Spleen (tissue), 13 donors: ENCODE measurements at places on chromosomes 2 and 18.

GRCh38 chr2:119718501-119719260 lies 39.7 kb downstream of the TMEM177 start:
- DNase-seq, result peak; percentile 23

- DNase-seq, result no peak
Measured at GRCh38 chr2:9364791-9365497, 58.4 kb downstream of the ITGB1BP1 start.

- DNase-seq, result no peak
Measured at GRCh38 chr18:67074309-67074708, 442.2 kb downstream of the DSEL start.

DNA sequence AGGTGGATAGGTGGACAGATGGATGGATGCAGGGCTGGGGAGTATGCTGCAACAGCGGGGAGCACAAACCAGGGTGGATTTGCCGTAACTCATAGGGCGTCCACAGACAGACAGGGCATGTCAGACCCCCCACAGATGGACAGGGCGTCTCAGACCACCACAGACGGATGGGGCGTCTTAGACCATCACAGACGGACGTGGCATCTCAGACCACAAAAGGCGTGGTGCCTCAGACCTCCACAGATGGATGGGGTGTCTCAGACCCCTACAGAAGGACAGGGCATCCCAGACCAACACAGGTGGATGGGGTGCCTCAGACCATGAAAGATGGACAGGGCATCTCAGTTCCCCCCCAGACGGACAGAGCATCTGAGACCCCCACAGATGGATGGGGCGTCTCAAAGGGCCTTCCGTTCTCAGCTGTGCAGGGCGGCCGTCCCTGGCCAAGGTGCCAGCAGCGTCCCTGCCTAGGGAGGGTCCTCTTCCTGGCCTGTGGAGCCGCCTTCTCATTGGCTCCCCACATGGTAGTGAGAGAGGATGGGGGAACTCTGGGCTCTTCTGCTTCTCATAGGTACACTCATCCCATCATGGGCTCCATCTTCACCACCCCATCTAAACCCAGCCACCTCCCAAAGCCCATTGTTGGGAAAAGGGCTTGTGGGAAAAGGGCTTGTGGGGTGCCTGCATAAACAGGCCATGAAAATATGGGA lies 2.1 kb downstream of the ANKMY1 start:
- no peak for DNase-seq

DNA sequence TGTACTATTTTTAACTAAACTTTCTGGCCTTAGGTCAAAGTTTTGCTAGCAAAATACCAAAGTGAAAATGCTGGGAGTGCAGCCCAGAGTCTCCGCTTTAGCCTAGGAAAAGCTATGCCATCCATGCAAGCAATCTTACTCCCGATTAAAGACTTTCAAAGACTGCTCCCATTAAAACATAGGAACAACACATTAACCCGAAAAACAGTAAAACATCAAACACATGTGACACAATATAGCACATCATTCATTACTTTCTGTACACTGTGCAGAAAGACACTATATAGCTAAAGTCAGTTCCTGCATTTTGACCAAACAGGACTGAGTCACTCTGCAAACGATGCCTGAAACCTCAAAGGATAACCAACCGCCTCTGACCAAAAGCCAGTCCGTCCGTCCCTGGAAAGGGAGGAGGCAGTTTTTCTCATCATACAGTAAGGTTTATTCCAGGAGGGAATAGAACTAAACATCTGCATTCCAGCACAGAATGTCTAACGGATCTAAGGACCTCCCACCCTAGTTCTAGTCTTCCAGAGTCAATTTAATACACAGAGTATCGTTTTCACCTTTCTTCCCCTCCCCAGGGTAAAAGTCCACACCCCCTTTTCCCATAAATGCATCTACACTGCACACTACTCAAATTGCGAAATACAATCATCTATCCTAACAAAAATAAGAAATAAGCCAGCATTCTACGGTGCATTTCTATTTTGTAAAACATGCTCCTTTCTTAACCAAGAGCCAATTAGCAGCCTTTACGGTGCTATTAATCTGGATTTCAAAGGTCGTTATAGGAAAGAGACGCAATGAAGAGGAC lies 1.7 kb downstream of the ROCK2 start:
- DNase-seq, result no peak

- DNase-seq, result no peak
Measured at GRCh38 chr2:24874035-24874434, 46.0 kb downstream of the ADCY3 start.

DNA sequence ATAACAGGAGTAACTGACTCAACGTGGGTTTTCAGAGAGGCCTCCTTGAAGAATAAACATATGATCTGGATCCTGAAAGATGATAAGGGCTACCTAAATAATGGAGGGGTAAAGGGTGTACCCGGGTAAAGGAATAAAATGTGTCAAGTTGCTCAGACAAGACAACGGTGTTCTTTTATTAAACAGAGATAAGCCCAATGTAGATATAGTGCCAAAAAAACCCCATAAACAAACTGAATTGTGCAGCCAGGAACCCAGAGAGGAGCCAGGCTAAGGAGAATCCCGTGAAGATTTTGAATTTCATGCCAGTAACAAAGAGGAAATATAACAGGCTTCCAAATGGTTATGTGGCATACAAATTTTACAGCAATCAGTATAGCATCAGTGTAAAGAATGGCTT lies 618.2 kb downstream of the CPS1 start:
- no peak for DNase-seq

- no peak for DNase-seq
Measured at GRCh38 chr2:237184919-237185552, 99.3 kb downstream of the COPS8 start.

DNA sequence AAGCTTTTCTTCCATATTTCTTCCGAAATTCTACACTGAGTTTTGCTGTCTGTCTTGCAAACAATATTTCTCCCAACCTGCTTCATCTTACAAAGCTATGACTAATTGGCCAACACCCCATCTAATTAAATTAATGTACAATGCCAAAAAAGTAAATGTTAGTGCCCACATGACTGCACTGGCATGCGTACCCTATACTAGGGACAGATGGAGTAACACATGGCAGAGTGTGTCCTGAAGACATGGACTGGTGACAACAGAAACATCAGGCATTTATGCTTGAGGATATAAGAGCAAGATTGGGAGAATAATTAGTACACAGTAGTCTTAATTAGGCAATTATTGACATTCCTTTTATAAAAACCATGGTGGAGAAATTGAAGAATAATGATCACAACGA lies 66.8 kb downstream of the MREG start:
- no peak for DNase-seq

GRCh38 chr2:174967691-174968260 lies 37.4 kb downstream of the CHN1 start:
- DNase-seq, result no peak

GRCh38 chr2:162226836-162227235 lies 16.4 kb downstream of the FAP start:
- no peak for DNase-seq

GRCh38 chr2:151765760-151766410 lies 31.6 kb upstream of the NEB start:
- peak; percentile 87 for DNase-seq

GRCh38 chr18:46481847-46482245 lies 175.2 kb downstream of the LOXHD1 start:
- no peak for DNase-seq

DNA sequence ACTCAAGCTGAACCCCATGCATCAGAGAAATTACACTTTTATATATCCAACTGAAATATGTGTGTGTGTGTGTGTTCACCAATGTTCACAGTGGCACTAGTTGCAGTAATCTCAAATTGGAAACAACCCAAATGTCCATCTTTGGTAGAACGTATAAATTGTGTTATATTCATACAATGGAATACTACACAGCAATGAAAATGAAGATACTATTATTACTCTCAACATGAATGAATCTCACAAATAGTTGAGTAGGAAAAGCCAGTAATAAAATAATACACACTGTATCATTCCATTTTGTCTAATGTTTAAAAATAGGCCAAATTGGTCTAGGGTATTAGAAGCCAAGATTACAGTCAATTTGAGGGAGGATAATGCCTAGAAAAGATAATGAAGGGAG lies 48.0 kb upstream of the NFE2L2 start:
- no peak for DNase-seq

DNA sequence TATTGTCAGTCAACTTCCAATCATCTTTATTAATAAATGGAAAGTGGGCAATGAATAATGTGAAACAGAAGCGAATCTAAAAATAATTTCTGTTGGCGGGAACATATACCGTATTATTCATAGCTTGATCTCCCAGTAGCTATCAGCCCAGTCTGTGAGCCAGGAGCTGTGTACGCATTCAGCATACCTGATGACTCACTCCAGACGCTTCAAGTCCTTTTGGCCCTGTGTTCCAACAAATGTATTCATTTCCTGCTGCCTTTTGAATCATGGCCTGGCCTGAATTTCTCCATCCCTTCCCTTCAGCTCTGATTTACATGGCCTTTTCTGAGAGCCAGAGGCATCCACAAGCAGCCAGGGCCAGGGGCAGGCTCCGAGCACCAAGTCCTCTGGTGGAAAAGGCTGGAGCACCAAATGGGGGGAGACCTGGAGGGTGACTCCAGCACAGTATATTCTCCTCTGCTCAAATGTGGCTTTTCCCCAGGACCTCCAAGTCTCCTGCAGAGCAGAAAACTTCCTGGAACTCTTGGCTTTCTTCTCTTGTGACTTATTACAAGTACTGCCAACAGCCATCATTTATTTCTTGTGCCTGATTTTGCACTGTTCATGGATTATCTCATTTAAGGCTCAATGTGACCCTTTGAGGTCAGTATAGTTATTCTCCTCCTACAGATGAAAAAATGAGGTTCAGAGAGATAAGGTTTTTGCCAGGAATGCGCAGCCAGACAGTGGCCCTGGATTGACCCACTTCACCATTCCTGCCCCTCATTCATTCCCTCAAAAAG lies 108.7 kb downstream of the EN1 start:
- DNase-seq, result no peak

DNA sequence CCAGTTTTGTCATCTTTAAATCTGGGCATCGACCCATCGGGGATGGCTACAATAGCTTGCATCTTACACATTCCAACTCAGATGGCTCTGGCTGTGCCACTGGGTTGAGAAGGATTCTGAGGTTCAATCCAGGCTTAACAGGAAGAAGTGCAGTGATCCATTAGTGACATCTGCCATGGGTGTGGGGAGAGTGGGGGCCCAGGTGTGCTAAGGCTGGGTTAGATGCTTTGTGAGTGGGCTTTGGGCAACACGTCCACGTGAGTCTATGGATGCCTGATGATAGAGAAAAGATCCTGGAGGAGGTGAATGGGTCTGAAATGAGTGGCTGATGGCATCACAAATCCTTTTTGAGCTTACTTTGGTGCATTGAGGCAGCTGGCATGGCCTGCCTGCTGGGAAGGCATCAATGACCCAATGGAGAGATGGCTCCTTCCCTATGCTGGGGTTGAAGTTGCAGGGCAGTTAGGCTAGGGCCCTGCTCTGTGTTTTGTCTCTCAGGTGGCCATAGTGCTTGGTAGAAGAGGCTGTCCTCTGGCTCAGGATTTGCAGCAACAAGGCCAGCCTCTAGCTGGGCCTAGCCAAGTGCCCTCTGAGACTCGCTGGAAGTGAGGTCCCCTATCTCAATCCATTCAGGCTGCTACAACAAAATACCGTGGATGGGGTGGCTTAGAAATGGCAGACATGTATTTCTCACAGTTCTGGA lies 56.7 kb downstream of the HS1BP3 start:
- DNase-seq, result peak; percentile 50

GRCh38 chr2:64380853-64381527 lies 73.0 kb upstream of the LGALSL start:
- no peak for DNase-seq

DNA sequence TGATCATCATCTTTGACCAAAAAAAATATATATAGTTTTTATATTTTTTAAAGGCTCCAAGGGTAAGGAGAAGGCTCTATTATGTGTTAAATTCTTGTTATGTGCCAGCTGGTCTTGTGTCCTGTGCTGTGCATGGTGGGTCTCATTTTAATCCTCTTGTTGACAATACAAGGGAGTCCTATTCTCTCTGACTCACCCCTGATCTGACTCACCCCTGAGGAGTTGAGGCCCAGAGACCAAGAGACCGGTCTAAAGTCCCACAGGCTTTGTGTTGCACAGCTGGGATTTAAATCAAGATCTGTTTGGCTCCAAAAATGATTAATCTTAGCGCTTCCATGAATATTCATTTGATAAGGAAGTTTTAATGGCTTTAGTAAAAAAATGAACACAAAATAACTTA lies 25.7 kb downstream of the MC2R start:
- no peak for DNase-seq

DNA sequence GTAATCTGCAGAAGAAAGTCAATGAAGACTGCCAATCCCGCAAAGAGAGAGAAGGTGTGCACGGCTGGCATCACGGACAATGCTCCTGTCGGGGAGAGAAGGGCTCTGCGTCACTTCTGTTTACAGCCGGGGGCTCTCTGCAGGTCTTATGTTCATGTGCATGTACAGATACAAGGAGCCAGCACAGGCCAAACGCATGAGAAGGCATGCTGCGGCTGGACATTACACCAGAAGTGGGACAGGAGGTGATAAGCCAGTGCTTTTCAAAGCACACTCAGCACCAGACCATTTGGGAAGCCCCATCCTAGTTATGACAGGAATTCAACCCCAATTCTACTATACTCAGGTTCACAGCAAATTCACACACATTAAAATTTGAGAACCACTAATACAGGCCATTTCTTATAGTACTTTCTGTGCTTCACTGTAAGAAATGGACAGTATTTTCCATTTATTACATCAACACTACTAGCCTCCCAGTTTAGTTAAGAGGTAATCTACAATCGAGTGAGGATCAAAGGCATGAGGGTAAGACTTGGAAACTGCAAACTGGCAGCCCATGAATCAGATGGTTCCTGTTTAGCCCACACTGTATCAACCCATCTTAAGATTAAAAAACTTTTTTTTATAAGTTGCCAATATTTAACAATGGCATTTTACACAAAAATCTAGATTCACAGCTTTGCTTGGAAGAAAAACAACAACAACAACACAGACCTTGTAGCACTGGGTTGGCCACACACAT lies 38.2 kb downstream of the RMC1 start:
- no peak for DNase-seq

GRCh38 chr2:177465400-177466138 lies 73.0 kb downstream of the AGPS start:
- no peak for DNase-seq

DNA sequence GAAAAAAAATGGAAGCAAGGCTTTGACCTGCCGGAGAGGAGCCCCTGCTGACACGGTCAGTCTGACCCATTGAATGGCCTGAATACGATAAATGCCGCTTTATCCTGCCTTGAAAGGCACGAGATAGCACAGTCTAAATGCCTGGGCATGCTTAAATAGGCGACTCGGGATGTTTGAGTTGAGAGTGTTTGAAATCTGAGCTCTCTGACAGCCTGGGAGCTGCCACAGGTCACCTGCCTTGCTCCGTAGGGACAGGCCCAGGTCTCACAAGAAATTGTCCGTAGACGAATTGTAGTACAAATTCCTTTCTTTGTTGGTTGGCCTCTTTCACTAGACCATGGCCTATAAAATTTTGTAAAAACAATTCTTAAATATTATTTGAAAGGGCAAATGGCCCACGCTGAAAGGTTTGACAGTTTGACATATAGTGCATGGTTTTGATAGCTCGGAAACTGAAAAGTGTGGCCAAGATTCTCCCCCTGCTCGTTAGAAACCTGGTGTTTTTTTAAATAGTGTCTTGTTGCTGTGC lies 72.8 kb downstream of the MEIS1 start:
- no peak for DNase-seq

GRCh38 chr2:205808486-205809121 lies 126.3 kb downstream of the NRP2 start:
- DNase-seq, result no peak
